ENCODE measurements at places on chromosomes 1 and 21. TPM values are rescaled to one million over a fixed set of nuclear protein-coding genes. Genes with fewer than 3 reads are reported as not detected.

DNA sequence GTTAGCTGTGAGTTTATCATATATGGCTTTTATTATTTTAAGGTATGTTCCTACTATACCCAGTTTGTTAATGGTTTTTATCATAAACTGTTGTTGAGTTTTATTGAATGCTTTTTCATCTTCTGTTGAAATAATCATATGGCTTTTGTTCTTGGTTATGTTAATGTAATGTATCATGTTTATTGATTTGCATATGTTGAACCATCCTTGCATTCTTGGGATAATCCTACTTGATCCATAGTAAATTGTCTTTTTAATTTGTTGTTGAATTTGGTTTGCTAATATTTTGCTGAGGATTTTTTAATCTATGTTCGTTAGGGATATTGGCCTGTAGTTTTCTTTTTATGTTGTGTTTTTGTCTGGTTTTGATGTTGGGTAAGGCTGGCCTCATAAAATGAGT is 185.6 kb downstream of the PAPPA2 start:
- DNase-seq, result no peak

DNA sequence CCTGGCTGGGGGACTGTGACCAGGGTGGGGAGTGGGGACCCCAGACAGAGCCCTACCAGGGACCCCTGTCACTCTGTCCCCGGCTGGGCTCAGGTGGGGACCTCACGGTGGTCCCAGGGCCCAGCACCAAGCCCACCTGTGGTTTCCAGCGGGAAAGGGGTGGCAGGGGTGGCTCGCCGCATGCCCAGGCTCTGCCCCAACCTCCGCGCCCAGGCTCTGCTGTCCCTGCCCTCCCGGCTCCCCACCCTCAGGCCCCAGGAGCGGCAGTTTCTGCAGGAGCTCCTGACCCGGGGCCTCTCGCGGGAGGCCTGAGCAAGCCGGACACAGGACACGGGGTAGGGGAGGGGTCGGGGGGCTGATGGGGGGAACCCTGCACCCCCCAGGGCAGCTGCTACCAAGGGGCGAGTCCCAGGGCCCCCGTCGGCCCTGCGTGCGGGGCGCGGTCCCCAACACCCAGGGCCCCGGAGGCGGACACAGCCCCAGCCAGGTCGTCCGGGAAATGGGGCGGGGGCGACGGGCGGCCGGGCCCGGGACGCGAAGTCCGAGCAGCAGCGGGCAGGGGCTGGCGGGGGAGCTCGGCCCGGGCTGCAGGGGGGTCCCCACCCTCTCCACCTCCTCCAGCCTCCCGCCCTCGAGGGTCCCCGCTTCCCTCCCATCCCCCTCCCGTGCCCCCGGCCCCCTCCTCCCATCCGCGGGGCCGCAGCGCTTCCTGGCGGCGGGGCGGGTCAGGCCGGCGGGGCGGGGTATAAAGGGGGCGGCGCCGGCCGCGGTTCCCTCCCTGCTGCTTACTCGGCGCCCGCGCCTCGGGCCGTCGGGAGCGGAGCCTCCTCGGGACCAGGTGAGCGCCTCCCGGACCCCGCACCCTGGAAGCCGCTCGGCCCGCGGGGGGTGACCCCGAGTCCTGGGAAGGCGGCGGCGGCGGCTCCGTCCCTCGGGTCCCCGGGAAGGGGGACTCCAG is at the start of gene COL6A2:
COL6A2 (plus strand) TSS at position 777 of the 958 bp plus-strand sequence.
- peak; percentile 60 for DNase-seq

DNA sequence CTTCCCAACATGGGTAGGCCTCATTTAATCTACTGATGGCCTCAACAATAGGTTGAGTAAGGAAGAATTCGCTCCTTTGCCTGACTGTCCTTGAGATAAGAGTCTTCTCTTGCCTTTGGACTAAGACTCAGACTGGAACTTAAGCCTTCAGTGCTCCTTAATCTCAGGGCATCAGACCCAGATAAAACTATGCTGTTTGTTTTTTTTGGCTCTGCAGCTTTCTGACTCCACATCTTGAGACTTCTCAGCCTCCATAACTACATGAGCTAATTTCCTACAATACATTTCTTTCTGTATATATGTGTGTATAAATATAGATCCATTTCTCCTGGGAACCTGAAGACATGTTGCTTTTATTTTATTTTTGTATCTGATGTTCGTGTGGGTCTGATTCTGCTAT is 1470.7 kb upstream of the PRMT6 start:
- no peak for DNase-seq

GRCh38 chr1:203791498-203791897 is 3.9 kb upstream of the ZBED6 start:
- DNase-seq, result no peak

CACHD1 gene
- total RNA-seq, result 31.9 TPM

GRCh38 chr1:227922501-227923352 is 25.0 kb downstream of the WNT9A start:
- DNase-seq, result no peak

DNA sequence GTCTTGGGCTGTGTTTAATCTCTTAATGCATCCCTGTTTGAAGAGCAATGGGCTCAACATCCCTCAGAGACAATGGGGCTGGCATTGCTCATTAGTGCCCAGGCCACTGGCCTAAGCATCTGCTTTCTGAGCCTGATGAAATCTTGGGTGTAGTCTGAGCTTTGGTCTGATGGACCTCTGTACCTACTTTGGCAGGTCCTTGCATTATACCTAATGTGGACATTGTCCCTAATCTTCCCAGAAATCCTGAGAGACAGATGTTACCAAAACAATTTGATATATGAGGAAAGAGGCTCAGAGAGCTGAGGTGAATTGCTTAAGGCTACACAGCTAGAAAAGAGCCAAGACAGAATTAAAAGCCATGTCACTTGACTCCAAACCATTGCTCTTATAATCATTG is 95.0 kb downstream of the PTPRU start:
- no peak for DNase-seq

MROH9 gene
- total RNA-seq, result not detected

ADCY10 gene
- total RNA-seq, result under 0.01 TPM

NUDC gene
- 51.5 TPM for total RNA-seq

GRCh38 chr1:232334811-232335210 is 295.1 kb downstream of the SIPA1L2 start:
- DNase-seq, result peak; percentile 54

TINAGL1 gene
- 187 TPM for total RNA-seq

DNA sequence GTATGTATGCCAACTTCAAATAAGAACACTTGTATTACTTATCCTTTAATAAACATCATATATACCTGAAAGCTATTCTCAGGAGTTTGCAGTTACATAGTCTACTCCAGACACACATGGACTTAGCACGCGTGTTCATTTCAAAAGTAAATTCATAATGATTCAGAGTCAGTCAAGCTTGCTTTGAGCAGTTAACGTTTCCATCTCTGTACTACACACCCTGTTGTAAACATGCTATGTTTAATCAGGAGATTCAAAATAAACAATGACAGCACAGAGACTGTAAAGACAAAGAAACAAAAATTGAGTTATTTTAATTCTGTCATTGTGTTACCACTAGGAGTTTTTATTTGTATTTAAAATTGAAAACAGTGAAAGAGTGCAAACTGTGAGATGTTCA is 119.6 kb downstream of the NRIP1 start:
- no peak for DNase-seq

GRCh38 chr1:162210196-162210595 is 140.7 kb downstream of the NOS1AP start:
- DNase-seq, result no peak

DNA sequence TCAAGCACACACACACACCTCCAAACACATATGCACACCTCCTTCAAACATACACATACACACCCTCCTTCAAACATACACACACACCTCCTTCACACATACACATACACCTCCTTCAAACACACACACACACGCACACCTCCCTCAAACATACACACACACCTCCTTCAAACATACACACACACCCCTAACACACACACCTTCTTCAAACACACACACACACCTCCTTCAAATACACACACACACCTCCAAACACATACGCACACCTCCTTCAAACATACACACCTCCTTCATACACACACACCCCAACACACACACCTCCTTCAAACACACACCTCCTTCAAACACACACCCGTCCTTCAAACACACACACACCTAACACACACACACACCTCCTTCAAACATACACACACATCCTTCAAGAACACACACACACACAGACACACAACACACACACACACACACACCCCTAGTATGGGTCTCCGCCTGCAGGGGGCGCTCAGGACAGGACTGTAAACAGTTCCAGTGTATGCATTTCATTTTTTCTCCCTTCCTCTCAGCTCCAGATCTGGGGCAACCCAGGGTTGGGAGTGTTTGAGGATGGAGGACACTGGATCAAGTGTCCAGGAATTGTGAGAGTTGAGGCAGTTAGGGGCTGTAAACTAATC is 12.1 kb downstream of the LGR6 start:
- DNase-seq, result no peak

GRCh38 chr21:31115249-31115648 is 77.0 kb upstream of the KRTAP19-8 start:
- DNase-seq, result no peak

GRCh38 chr1:25735956-25736529 is 64.0 kb upstream of the SELENON start:
- DNase-seq, result no peak

POU3F1 gene
- total RNA-seq, result not detected

PRR9 gene
- total RNA-seq, result not detected
